CD4-positive, CD25-positive, alpha-beta regulatory T cell (primary cell): ENCODE measurements at places on chromosomes 16 and 17.

DNA sequence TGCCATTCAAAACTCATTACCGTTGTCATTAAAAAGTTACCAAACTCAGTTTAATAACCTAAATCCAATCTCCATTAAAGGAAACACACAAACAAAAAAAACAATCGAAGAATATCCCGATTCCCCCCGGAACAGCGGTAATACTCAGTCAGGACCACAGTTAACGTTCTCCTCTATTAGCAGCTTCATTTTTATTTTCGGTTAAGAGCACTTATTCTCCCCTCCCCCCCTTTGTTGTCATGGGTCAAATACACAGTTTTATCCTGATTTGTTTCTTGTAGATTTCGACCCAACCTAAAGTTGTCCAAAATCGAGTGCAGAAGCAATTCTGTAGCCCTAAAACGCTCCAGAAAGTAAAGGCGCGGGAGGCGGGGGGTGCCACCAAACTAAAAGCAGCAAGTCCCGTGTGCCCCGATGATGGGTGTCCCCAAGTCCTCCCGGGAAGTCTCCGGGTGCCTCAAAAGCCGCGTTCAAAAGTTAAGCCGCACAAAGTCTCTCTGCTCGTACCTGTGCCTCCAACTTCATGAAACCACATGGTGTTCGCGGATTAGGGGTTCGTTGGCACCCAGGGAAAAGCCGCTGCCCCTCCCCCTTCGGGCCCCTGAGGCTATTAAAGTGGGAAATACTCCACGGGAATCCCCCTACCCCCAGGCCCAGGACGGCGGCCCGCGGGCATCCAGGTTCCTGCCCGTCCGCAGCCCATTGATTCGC lies 996 bp downstream of the SUMO2 start:
- peaks cover 22% of the 10 kb centered on the region for H3K36me3 ChIP-seq
- H3K4me3 ChIP-seq, result peak overlapping the region; percentile 98
- peak overlapping the region; percentile 97 for H3K27ac ChIP-seq
- H3K27me3 ChIP-seq, result no peaks in the 10 kb centered on the region

DNA sequence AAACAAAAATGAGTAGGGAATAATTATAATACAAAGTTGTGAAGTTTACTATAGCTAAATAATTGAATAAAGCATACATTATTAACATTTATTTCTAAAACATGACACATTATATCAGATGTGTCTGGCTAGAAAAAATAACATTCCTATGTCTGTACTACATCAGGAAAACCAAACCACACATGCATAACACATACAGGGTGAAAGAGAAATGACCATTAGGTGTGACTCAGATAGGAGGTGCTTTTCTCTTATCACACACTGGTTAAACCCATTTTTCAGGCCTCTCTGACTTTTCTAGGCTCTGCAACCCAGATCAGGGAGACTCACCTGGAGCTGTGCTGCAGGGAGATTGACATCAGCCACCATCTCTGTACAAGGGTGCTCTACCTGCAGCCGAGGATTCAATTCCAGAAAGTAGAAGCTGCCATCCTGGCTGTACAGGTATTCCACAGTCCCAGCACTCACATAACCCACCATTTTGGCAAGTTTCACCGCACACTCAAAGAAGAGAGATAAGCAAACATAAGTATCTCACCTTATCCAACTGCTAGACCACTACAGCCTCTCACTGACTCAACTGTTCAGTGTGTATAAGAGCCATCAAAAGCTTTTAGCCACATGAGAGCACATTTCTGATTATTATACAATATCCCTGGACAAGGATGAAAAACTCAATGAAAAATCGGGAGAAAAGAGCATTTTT lies 116.6 kb upstream of the C17orf78 start:
- H3K27ac ChIP-seq, result no peak overlapping the region
- no peaks in the 10 kb centered on the region for H3K36me3 ChIP-seq
- no peak overlapping the region for H3K4me3 ChIP-seq

DNA sequence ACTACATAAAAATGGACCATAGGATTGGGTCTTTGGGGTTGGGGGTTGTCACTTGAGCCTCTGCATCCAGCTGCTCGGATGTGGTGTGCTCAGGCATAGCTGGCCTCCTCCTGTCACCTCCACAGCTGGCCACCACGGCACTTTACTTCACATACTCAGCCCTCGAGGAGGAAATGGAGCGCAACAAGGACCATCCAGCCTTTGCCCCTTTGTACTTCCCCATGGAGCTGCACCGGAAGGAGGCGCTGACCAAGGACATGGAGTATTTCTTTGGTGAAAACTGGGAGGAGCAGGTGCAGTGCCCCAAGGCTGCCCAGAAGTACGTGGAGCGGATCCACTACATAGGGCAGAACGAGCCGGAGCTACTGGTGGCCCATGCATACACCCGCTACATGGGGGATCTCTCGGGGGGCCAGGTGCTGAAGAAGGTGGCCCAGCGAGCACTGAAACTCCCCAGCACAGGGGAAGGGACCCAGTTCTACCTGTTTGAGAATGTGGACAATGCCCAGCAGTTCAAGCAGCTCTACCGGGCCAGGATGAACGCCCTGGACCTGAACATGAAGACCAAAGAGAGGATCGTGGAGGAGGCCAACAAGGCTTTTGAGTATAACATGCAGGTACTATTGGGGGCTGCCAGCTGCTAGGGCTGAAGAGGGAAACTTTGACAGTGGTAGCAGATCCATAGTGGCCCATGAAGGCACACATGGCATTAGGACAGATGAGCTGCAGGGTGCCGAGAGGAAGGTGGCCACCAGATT lies 30.8 kb downstream of the CDIP1 start:
- H3K27me3 ChIP-seq, result no peaks in the 10 kb centered on the region
- no peak overlapping the region for H3K4me3 ChIP-seq
- H3K27ac ChIP-seq, result peak overlapping the region; percentile 42
- no peak for DNase-seq
- H3K4me1 ChIP-seq, result peaks cover 42% of the 10 kb centered on the region

DNA sequence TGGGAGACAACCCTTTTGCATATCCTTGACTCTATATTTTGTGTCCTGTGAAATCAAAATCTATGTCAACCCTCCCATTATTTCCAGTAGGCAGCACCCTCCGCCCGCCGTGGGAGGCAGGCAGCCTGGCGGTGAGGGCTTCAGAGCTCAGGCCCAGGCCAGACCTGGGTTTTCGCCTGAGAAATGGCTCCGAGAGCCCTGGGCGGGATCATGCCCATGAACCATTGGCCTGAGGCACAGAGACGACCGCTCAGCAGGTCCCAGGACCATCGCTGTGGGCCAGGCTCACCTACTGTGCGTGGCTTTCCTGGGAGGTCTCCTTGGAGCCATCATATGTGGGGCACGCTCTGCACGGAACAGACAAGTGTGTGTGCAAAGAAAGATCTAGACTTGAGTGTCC lies 6.3 kb upstream of the SLC38A8 start:
- H3K4me1 ChIP-seq, result no peaks in the 10 kb centered on the region
- no peak for DNase-seq
- no peak overlapping the region for H3K4me3 ChIP-seq
- no peaks in the 10 kb centered on the region for H3K27me3 ChIP-seq

DNA sequence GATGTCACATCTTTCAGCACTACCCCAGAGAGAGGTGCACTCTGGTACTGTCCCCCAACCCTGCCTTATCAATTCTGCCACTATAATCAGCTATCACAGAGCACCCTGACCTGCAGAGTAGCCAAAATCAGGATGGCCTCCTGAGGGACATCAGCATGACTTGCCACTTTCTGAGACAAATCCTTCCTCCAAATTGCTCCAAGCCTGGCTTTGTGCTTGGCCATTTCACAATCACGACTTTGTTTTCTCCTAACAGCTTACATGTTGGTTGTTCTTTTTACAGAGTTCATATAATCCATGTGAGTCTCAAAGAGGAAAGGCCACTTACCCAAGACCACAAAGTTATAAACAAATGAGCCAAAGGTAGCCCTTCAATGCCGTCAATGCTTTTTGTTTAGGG lies 449.0 kb upstream of the CDH5 start:
- DNase-seq, result no peak
- H3K4me1 ChIP-seq, result no peaks in the 10 kb centered on the region
- no peaks in the 10 kb centered on the region for H3K27me3 ChIP-seq
- no peak overlapping the region for H3K4me3 ChIP-seq
- no peak overlapping the region for H3K27ac ChIP-seq

DNA sequence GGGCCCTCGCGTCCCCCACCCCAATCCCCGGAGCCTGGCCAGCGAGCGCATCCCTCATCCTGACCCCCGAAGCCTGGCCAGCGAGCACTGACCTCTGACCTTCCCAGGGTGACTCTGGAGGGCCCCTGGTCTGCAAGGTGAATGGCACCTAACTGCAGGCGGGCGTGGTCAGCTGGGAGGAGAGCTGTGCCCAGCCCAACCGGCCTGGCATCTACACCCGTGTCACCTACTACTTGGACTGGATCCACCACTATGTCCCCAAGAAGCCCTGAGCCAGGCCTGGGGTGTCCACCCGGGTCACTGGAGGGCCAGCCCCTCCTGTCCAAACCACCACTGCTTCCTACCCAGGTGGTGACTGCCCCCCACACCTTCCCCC lies 2.3 kb downstream of the TPSD1 start:
- peaks cover 8% of the 10 kb centered on the region for H3K4me1 ChIP-seq
- DNase-seq, result no peak
- H3K4me3 ChIP-seq, result no peak overlapping the region
- H3K27me3 ChIP-seq, result no peaks in the 10 kb centered on the region

- DNase-seq, result no peak
- H3K4me1 ChIP-seq, result no peaks in the 10 kb centered on the region
- no peaks in the 10 kb centered on the region for H3K27me3 ChIP-seq
- no peak overlapping the region for H3K27ac ChIP-seq
- H3K36me3 ChIP-seq, result no peaks in the 10 kb centered on the region
- no peak overlapping the region for H3K4me3 ChIP-seq
Observed at GRCh38 chr16:84848986-84849634, 29.3 kb downstream of the CRISPLD2 start.

DNA sequence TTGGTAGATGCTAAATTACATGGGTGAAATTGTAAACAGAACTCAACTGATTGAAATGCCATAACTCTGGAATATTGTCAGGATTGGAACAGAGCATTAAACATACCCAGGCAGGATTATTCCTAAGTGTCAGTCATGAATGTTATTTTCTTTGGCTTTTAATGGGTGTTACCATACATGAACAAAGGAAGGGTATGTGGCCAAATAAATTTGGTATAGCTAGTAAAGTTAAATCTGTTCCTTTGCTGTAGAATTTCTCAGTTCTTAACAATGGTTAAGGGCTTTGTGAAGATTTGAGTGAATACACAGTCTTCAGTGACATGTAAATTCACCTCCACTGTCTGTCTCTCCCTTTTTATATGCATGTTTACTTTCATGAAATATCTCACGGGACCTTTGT lies 679.5 kb upstream of the CDH8 start:
- no peaks in the 10 kb centered on the region for H3K27me3 ChIP-seq
- H3K27ac ChIP-seq, result no peak overlapping the region
- DNase-seq, result no peak
- no peaks in the 10 kb centered on the region for H3K4me1 ChIP-seq

GRCh38 chr17:66713533-66714042 lies 121.3 kb upstream of the CACNG5 start:
- H3K27ac ChIP-seq, result no peak overlapping the region
- peak; percentile 16 for DNase-seq
- H3K36me3 ChIP-seq, result peaks cover 2% of the 10 kb centered on the region
- H3K27me3 ChIP-seq, result no peaks in the 10 kb centered on the region
